ENCODE measurements at places on chromosomes 5 and 9.
A peak's percentile ranks its signal among the peaks of the same experiment; 100 is the strongest.

DNA sequence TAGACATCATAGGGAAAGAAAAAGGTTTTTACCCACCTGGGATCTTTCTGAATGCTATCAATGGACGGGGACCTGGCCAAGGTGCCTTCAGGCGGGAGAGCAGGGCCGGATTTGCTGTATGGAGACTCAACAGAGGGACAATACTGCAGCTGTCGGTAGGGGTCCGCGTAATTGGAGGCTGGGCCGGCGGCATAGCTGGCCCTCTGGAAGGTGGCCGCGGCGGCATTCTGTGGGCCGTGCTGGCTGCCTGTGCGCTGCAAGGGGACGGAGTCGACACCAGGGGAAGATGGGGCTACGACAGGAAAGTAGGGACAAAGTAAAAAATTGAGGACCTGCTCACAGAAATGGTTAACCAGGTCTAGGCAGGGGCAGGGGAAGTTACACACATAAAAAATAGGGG, 557.9 kb downstream of the CTNND2 start:
- no peak for DNase-seq

GRCh38 chr5:120988941-120989340, 524.8 kb downstream of the PRR16 start:
- no peak for DNase-seq

DNA sequence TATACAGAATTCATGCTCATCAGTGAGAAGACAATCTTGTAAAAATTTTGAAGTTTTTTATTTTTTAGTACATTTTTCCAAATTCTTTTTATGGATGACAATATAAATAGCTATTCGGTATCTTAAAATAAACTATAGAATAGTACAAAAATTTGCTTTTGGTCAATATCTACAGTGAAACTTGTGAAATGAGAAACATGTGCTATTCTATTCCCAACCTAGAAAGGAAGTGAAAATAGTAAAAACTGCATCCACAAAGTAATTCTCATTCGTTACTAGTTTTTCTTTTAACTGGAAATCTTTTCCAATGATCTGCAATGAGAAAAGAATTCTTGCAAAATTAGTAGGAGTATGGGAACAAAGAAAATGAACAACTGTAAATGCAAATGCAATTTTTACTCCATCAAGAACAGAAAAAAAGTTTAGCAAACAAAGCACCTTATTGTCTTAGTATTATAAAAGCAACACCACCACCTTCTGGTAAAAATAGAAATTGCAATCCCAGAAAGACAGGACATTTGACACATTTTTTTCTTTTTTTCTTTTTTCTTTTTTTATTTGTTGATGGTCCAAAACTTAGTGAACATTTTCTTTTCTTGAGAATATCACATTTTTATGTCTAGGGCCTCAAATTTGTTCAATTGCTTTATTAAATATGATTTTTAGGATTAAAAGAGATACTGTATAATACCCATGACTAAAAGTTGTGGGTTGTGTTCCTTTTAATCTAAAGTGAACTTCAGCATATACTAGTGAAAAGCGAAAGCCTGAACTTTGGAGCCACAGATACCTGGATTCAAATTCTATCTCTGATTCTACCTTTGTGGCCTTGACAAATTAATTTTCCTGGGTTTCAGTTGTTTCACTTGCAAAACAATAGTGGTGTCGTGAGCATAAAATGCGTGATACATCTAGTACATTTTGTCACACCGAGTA, 72.3 kb downstream of the SLCO4C1 start:
- no peak for DNase-seq

- no peak for DNase-seq
Observed at GRCh38 chr9:8155706-8156105, 356.1 kb upstream of the DMAC1 start.

- no peak for DNase-seq
Observed at GRCh38 chr5:96816991-96817390, 9.2 kb upstream of the ERAP1 start.

DNA sequence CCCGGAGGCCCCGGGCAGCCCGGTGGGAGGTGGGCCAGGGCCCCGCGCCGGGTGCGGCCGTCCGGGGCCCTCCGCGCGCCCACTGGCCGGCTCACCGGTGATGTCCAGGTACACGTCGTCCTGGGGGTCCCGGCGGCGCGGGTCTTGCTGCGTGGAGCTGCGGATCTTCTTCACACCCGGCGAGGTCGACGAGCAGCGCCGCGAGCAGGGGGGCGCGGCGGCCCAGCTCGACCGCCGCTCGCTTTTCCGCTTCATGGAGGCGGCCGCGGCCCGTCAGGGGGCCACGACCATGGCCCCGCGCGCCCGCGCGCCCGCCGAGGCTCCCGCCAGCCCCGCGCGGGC, 548 bp downstream of the CDC14B start:
- DNase-seq = no peak

DNA sequence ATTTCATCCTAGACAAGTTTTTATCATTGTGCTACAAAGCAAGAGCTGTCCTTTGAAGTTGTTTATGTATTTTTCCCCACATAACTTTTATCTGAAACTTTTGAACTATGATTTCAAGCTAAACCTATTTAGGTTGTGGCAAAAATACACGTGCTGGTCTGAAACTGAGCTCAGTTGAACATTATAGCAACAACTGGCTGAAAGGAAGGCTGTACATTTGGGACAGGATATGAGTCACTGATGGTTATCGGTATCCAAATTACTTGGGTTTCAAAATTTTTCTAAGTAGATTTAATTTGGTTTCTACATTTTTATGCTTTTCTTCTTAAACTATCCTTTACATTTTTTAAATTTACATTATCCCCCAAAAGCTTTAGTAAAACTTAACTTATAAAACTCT, 627.3 kb upstream of the NUDT12 start:
- no peak for DNase-seq

- no peak for DNase-seq
Observed at GRCh38 chr9:72255569-72255968, 106.3 kb downstream of the GDA start.

DNA sequence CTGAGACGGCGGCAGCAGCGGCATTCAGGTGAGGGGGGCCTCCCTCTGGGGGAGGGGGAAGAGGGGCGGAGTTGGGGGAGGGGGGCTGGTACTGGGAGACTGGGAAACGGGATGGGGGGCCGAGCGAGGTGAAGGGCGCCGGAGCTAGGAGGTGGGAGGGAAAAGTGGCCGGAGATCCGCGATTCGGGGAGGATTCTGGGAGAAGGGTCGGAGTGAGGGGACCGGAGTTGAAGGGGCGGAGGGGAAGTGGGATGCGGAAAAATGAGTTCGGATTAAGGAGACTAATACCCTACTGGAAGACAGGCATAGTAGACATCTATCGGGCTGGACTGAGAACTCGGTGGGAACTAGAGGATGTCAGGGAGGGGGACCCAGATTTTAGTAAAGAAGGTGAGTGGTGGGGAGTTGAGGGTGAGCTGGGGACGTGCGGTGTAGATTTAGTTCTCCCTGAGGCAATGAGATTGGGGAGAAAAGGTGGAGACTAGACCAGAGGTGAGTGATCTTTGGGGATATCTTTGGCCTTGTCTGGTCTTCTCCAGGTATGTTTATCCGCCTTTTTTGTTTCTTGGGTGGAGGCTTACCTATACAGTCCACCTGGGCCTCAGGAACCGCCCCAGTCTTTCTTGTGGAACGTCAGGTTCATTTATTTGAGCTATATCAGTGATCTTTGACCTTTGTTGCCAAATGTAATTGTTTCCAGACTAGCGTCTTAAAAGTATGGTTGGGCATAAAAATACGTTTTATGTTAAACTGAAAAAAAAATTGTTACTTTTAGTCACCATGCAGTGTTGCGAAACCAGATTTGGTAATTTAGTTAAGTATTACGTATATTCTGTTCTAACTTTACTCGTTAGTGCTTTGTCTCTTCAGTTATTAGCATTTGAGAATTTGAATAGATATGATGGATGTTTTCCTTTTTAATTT, 632 bp downstream of the UBAP1 start:
- DNase-seq = no peak

GRCh38 chr9:125913551-125913950, 166.4 kb downstream of the PBX3 start:
- DNase-seq = no peak

DNA sequence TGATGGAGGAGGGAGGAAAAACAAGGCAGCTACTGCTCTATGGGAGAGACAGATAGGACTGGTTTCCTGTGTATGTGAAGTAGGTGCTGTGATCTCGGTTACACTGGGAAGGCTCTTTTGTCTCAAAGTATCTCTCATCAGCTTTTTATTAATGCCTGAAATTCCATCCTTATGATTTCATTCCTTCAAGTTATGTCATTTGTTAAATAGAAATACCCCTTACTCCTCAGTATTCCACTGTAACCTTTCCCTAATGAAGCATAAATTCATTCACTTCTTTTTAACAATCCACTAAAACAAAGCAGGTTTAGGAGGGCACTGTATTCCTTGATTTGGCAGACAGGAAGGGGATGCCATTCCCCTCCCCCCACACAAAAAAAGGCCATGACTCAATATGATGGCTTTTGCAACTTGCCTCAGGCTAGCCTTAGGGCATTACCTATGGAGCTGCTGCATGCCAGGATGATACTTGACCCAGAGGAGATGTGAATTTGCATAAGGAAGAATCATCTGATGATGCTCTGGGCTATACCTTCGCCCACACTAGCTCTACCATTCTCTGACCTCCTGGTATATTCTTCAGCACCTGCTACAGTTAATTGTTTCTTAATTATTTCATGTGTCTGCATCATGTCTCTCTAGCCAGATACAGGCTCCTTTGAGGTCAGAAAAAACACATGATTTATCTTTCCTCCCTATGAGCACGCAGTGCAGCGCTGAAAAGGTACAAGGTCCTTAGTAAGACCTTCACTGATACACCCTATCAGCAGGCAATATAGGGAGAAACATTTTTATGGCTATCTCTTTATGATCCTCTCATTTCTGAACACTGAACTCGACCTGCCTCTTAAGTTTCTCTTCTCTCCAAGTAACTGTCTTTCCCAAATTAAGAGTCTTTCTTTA, 26.3 kb downstream of the NR3C1 start:
- no peak for DNase-seq

DNA sequence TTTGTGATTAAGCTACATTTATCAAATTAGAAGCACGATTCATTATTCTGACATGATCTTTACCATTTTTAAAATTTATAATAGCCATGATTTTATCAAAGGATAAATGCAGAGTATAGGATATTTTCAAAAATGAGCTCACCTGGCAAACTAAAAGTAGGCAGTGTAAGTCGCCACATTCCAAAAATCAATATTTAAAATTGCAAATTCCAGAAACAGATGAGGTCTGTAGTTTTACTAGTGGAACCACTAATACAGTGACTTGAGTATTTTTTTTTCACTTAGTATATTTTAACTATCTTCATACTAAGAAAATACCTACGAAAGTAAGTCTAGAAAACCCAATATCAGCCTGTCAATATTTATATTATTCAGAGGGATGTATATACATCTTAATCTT, 164.2 kb downstream of the PDE4D start:
- DNase-seq = no peak

DNA sequence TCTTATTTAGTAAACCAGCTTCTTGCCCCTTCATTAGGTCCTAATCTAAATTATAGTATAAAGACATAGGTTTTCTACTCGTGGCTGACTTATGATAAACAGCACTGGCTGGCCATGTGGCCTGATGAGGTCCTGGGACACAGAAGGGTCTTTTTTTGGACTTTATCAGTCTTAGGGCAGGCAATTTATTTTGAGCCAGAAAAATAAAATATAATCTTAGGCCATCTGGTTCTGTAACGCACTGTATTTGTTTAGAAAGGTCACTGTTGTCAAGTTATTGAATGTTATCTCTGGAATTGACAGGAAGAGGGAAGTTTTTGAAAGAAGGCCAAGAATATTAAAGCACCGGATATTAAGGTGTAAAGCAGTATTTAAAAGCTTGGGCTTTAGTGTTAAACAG, 53.9 kb downstream of the RFX3 start:
- no peak for DNase-seq

DNA sequence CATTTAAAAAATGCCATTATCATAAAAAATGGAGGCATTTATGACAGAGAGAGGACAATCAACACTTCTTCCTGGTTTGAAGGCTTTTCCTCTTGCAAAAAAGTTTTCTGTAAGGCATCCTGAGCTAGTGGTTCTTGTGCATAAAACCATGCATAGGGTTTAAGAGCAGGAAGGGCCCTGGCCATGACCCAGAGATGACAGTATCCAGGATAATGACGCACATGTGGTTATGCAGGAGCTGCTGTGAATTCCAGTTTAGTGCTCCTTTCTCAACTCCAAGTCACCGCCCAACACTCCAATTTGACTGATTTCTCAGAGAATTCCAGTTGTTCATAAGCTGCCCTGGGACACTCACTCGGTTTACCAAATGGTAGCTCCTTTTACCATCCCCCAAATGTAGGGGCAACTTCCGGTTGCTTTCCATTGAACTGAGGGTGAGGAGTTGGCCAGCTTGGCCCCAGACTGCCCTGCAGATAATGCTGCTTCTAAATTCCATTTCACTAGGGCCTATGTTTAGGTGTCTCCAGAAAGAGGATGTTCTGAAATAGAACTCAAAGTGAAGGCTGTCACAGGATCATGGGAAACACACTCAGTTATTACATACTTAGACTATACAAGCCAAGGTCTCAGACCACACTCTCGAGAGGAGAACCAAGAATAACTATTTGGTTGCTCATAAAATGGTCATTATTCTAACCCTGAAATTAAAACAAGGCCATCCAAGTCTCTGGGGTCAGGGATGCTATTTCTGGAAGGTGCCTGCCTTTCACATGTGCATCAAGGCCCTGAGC, 179.1 kb downstream of the SLIT3 start:
- DNase-seq = no peak

DNA sequence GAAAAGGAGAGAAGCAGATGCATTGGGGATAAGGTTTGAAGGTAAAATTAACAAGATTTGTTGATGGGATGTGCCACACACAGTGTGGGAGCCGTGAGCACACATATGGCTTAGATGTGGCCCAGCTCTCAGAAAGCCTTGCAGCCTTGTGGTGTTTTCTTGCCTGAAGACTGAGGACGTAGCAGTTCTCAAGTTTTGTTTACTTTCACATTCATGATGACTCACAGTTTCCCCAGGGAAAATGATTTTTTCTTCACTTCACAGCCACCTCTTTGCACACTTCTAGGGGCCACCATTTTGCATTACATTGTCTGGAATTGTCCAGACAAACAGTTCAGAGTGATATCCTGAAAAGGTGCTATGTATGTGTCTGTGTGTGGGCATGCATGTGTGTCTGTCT, 126.2 kb downstream of the BASP1 start:
- DNase-seq = no peak

DNA sequence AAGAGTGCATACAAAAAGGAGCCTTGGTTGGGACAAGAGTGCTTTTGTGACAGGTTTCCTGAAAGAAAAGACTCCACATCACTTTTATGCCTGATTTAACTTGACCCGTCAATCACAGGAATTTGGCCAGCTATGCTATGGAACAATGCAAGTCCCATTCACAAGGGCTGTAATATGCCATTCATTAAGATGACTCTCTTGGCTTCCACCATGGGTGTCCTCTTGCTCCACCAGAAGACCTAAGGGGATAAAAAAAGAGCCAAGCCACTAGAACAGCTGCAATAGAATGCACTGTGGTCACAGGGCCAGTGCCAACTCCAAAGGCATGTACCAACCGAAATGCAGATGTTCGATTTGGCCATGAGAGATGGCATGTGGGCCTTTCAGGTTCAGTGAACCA, 480.1 kb upstream of the MPDZ start:
- no peak for DNase-seq

- DNase-seq = peak; percentile 97
Observed at GRCh38 chr9:93119953-93120845, 13.9 kb downstream of the NINJ1 start.

Measured in thyroid gland (tissue), 4 donors.